ENCODE measurements at places on chromosomes 16 and 17. TPM values are rescaled to one million over a fixed set of nuclear protein-coding genes. Genes with fewer than 3 reads are reported as not detected.

- peak; percentile 51 for DNase-seq
Measured at GRCh38 chr17:3639981-3640596, 3.5 kb downstream of the CTNS start.

GRCh38 chr17:8048236-8048635, 9.4 kb downstream of the ALOX15B start:
- no peak for DNase-seq

GRCh38 chr17:80025140-80025539, 10.5 kb downstream of the TBC1D16 start:
- no peak for DNase-seq

The CCL11 gene
- not detected for total RNA-seq

All from RPMI7951 (cell line).